NCI-H1694 treated with DMSO at 0.1 percent for 48 hours (cell line): ENCODE measurements at places on chromosomes 3 and 15.

- no peak for DNase-seq
Observed at GRCh38 chr3:45800611-45801010, 4.3 kb upstream of the SLC6A20 start.

DNA sequence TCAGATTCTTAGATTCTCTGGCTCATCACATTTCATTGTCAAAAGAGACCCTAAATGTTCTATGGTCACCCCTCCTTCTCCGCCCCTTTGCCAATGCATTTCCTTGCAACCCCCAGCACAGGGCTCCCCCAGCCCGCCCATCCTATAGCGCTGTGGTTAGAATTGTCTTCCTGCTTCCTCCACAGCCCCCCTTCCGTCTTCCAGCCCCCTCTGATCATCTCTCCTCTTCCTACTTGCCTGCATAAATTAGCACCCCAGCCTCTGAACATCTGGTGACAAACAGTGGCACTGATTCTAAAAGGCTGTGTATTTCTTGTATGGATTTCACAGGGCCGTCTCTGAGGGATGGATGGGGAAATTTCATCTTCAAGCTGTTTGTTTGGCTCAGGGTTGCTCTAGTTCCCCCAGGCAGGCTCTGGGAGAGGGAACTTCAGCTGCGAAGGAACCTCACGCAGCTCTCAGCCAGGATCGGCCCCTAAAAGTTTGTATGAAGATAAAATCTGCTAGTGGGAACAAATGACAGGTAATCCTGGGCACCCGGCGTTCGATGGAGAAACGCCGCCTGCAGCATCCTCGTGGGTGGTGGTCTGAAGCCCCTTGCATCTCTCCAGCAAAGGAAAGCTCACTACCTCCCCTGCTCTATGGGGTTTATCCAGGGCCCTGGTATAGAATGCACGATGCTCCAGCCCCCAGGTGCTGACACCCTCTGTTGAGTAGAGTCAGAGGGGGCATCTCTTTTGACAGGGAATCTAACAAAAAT is 83.0 kb downstream of the WNT7A start:
- DNase-seq, result no peak

DNA sequence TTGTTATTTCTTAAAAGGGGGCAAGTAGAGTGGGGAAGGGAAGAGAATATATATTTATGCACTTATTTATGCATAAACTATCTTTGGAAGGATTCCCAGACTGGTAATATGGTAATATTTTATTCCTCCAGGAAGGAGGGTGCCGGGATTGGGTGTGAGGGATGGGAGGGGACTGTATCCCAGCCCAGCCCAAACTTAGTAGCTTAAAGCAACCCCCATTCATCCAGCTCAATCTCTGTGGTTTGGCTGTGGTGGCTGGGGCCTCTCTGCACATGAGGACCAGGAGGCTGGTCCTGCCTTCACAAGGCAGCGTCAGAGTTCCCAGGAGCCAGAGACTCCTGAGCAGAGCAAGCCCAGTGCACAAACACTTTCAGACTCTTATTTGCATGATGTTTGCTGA is 48.4 kb downstream of the CCNL1 start:
- no peak for DNase-seq

- DNase-seq, result no peak
Observed at GRCh38 chr15:60254416-60254815, 143.4 kb downstream of the ANXA2 start.

GRCh38 chr15:90895571-90896117 is 7.5 kb upstream of the MAN2A2 start:
- peak; percentile 57 for DNase-seq

GRCh38 chr15:28930011-28930410 is 44.2 kb downstream of the APBA2 start:
- DNase-seq, result no peak

DNA sequence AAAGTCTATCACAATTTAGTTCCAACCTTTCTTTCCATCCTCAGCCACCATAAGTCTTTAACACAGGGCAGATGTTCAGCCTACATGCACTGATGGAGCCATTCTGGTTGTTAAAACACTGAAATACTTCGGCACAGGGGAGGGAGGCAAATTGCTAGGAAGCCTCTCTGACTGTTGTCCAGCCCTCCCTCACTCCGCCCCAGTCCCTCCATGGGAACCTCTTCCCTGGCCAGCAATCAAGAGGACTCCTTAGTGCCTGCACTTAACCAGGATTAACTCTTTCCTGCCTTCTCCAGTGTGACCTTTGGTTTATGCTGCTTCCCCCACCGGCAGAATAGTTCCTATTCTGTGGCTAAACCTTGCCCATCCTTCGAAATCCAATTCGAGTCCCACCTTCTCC is 47.0 kb upstream of the USP3 start:
- no peak for DNase-seq

DNA sequence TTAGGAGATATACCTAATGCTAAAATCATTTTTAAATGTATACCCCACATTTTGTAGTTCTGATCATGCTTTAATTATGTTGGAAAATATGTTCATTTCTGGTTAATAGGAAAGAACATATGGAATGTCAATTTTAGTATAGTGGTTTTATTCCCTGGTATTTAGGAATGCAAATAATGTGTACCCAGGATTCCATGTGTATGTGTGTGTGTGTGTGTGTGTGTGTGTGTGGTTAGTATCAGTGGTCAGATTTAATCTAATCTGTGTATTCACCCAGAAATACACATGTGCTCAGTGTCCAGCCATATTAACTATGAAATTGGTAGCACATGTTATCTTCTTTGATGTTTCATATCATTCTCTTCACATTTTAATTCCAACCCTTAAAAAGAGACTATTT is 233.5 kb upstream of the DCBLD2 start:
- DNase-seq, result no peak

- no peak for DNase-seq
Observed at GRCh38 chr15:62883938-62884479, 158.5 kb upstream of the TPM1 start.

DNA sequence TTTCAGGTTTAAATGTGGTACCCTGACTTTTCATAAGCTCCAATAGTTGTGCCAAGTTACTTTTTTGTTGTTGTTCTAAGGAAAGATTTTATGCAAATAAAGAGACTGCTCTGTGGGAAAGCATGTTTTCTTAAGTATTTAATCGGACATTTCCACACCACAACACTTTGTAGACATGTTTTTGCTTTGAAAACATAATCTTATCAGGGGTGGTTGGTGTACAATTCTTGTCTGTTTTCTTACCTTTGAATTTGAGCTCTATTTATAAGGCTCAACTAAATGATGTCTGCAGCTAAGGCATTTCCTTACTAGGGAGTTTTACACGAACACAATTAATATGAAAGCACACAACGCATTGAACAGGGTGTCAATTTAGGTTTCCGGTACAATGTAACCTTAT is 81.5 kb upstream of the CDIN1 start:
- no peak for DNase-seq

- DNase-seq, result no peak
Observed at GRCh38 chr3:175493301-175493700, 634.2 kb downstream of the NAALADL2 start.

DNA sequence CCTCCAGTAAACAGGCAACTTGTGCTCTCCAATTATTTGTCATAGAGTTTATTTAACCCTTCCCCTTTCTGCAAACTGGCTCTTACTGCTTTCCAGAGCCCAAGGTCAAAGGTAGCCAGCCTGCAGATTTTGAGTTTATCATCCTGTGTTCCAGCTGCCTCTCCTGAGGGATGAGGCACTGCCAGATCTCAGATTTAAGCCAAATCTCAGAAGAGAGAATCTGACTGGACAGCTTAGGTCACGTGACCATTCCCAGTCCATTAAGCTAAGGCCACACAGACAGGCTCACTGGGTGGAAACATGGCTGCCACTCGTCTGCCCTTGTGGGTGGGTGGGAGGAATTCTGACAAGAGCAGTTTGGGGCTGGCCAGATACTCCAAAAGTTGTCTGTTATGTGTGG is 8.6 kb upstream of the SIAH2 start:
- no peak for DNase-seq

GRCh38 chr3:59752925-59753324 is 703.1 kb upstream of the CFAP20DC start:
- no peak for DNase-seq

DNA sequence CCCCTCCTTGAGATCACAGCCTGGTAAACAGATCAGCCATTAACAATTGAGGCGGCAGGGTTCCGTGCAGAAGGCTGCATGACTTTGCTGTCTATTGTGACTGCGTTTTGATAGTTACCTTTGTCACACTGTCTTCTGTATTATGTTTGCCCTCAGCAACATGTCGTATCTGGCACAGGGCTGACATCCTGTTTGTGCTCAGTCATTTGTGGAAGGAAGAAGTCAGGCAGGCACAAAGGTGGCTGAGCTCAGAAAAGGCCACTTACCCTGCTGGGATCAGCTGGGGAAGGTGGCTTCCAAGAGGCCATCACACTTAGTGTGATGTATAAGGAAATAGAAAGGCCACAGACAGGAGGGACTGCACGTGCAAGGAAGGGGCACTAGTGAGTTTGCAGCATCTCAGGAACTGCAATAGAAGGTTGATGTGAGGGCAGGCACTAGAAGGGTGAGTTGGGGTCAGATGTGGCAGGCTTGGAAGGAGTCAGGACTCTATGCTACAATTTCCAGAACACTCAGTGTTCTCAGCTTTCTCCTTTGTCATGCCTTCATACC is 13.4 kb downstream of the PML start:
- no peak for DNase-seq

DNA sequence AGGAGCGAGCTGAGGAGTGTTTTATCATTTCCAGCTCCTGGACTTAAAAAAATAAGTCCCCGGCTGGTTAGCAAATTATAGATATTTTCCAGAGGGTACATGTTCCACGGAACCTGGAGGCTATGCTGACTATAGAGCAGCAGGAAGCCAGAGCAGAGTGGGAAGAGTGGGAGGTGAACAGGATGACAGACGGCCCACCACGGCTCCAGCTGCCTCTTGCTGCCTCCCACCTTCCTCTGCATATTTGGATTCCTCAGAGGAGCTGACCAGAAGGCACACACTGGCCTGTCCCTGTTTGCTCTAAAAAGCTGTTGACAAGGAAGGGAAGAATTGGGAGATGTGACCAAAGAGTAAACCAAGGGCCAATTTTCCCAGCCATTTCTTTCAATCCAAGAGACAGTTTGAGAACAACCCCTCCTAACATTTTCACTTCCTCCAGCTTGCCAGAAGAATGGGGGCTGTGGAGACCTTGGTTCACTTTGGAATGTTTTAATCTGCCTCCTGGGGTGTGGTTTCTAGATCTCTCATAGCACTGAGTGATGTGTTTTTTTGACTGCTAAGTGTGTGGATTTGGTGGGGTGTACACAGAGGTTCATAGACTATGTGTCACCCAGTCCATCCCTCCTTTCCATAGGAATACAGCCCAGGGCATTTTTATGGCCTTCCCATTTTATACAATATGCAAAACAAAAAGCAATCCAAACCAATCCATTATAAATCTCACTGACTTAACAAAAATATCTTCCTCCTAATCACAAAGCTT is 36.8 kb downstream of the HGD start:
- no peak for DNase-seq

DNA sequence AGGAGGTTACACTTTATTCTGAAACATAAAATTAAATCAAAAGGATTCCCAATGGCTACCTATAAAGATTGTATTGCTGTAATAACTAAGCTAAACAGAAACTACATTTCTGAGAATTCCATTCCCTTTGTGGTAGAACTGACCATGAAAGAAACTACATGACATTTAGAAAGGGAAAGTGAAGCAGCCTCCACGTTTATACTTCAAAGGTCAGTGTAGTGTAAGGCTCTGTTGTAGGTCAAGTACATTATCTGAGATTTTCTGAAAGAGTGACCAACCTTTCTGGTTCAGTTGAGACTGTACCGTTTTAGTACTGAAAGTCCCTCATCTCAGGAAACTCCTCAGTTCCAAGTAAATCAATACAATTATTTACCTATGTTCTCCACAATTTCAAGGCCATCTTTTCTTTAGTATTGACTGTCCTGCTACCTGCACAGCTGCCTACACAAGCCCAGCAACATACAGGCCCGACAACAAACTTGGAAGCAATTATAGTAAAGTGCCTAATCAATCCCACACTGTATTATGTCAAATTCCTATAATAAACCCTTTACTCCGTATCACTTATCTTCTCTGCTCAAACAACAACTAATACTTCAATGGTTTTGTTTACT is 343.0 kb downstream of the PLOD2 start:
- no peak for DNase-seq

GRCh38 chr3:66997560-66998112 is 471 bp upstream of the KBTBD8 start:
- DNase-seq, result no peak

DNA sequence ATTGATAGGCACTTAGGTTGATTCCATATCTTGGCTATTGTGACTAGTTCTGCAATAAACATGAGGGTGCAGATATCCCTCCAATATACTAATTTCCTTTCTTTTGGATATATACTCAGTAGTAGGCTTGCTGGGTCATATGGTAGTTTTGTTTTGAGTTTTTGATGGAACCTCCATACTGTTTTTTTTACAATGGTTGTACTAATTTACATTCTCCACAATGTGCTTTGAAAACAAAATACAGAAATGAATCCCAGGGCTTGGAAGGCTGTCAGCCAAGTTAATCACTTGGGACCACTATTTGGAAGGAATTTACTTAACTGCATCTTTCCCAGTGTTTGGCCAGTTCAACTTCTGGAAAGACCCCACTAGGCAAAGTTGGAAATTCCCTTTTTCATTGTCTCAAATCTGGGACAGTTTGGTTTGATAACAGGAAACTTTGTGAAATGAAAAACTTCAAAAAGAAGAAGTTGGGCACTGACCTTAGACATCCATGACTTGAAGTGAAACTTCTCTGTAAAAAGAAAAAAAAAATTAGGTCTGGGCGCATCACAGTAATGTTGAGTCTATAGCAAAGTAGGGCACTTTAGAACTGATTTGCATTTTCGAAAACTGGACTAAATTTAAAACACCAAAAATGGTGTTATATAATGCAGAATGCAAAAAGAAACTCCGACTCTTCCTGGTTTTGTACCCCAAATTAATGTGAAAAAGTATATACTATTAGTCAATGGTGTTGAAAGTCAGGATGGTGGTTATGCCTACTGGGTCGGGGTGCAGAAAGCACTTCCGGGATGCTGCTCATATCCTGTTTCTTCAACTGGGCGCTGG is 6.0 kb downstream of the CTSH start:
- no peak for DNase-seq

GRCh38 chr3:62188681-62189375 is 184.5 kb downstream of the FEZF2 start:
- peak; percentile 17 for DNase-seq

DNA sequence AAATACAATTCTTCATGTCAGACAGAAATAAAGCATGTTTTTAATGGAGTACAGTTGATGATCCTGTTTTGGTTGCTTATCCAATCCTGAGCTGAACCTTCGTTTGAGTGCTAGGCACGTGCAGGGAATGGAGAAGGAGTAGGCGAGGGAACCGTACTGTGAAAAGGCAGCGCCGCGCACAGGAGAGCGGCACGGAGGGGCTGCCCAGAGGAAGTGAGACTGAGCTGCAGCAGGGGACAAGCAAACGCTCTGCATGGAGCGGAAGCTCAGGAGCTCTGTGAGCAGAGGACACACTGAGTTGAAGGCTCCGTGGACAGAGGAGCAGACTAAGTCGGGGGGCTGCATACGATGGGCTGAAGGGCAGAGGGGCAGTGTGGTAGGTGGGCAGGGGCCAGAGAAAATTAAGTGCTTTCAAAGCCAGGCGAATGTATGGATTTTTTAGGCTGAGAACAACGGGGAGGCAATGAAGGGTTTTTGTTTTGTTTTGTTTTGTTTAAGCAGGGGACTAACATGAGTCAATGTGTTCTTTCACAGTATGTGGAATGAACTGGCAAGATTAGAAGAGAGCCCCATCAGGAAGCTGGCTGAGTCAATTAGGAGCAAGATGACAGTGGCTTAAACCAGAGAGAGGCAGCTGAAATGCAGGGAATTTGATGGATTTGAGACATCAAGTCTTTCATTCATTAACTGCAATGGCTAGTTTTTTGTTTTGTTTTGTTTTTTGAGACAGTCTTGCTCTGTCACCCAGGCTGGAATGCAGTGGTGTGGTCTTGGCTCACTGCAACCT is 23.8 kb upstream of the TM2D3 start:
- DNase-seq, result no peak
